ENCODE measurements at places on chromosomes 7 and 10. TPM values are rescaled to one million over a fixed set of nuclear protein-coding genes. Genes with fewer than 3 reads are reported as not detected.
A peak's percentile ranks its signal among the peaks of the same experiment; 100 is the strongest.

DNA sequence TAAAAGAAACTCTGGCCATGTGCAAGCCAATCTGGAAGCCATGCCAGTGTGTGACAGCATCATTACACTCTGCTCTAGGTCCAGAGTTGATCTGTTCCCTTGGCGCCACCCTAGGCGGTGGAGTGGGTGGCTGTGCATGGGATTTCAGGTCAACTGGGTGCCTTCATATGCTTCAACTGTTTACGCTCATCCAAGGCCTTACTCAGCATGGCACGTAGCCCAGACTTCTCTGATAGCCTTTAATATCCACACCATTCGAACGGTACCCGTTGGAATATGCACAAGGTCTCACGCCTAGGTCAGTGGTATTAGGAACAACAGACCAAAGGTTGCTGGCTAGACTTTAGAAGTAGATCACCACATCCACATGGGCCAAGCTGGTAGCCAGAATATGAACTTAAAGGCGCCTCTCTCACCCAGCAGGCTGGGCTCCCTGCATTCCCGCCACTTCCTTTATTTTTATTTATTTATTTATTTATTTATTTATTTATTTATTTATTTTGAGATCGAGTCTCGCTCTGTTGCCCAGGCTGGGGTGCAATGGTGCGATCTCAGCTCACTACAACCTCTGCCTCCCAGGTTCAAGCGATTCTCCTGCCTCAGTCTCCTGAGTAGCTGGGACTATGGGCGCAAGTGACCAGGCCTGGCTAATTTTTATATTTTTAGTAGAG, 18.7 kb upstream of the ACHE start:
- H3K4me3 ChIP-seq = no peak overlapping the region
- no peak for DNase-seq
- no peak overlapping the region for H3K27ac ChIP-seq
- no peaks in the 10 kb centered on the region for H3K27me3 ChIP-seq
- H3K36me3 ChIP-seq = no peaks in the 10 kb centered on the region

The FAM131B gene
- total RNA-seq = 24.0 TPM

DNA sequence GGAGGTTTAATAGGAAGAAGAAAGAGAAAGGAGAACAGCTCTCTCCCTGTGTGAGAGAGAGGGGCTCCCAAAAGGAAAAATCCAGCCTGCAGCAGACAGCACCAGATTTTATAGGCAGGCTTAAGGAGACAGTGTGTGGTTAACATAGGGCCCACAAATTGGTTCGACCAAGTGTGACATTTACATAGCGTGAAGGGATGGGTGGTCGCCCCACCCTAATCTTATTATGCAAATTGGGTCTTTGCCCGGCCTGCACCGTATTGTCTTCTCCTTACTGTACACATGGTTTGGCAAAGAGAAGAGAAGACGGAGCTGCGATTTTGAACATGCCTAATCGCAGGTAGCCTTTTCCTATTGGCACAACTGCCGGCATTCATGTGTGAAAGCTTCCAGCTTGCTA, 756.3 kb downstream of the NXPH1 start:
- no peaks in the 10 kb centered on the region for H3K36me3 ChIP-seq
- no peaks in the 10 kb centered on the region for H3K27me3 ChIP-seq
- H3K27ac ChIP-seq = peak overlapping the region; percentile 5
- no peak overlapping the region for H3K4me3 ChIP-seq
- peaks cover 5% of the 10 kb centered on the region for H3K4me1 ChIP-seq

GRCh38 chr7:74051193-74051592, 23.2 kb downstream of the ELN start:
- peaks cover 13% of the 10 kb centered on the region for H3K4me1 ChIP-seq
- H3K4me3 ChIP-seq = no peak overlapping the region
- DNase-seq = no peak
- no peak overlapping the region for H3K27ac ChIP-seq
- no peaks in the 10 kb centered on the region for H3K36me3 ChIP-seq

The C10orf62 gene
- total RNA-seq = not detected

DNA sequence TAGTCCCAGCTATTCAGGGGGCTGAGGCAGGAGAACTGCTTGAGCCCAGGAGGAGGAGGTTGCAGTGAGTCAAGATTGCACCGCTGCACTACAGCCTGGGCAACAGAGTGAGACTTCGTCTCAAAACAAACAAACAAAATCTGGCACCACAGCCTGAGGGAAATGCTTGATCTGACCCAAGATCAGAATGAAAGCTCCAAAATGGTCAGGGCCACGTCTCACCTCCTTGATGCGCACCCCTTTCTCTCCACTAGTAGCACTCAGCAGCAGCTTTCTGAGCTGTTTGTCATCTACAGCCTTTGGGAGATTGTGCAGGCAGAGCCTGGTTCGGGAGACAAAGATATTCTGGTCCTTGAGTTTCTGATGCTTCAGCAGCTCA, 22.7 kb downstream of the RBM28 start:
- DNase-seq = no peak
- H3K4me1 ChIP-seq = no peaks in the 10 kb centered on the region
- no peaks in the 10 kb centered on the region for H3K27me3 ChIP-seq
- H3K4me3 ChIP-seq = no peak overlapping the region
- H3K36me3 ChIP-seq = peaks cover 70% of the 10 kb centered on the region
- H3K27ac ChIP-seq = no peak overlapping the region

DNA sequence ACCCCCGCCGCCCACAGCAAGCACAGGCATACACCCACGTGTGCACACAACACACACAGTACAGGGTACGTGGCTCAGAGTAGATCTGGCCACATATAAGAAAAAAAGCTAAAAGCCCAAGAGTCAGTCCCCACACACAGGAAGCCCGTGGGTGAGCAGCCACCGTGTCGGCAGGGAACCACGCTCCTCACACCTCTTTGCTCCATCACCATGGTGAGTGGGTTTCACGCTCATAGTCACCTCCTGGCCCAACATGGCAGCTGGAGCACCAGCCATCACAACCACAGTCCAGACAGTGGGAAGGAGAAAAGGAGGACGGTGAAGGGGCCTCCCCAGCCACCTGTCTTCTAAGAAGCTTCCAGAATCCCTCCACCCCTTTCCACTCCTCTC, 76.0 kb upstream of the PDGFA start:
- no peak overlapping the region for H3K27ac ChIP-seq
- peaks cover 7% of the 10 kb centered on the region for H3K36me3 ChIP-seq
- H3K4me3 ChIP-seq = no peak overlapping the region
- H3K4me1 ChIP-seq = no peaks in the 10 kb centered on the region
- no peaks in the 10 kb centered on the region for H3K27me3 ChIP-seq

GRCh38 chr7:75762350-75762917, 9.6 kb downstream of the CCL26 start:
- no peaks in the 10 kb centered on the region for H3K36me3 ChIP-seq
- DNase-seq = no peak
- peak overlapping the region; percentile 22 for H3K27ac ChIP-seq
- H3K27me3 ChIP-seq = no peaks in the 10 kb centered on the region

The ACHE gene
- total RNA-seq = 7.7 TPM

DNA sequence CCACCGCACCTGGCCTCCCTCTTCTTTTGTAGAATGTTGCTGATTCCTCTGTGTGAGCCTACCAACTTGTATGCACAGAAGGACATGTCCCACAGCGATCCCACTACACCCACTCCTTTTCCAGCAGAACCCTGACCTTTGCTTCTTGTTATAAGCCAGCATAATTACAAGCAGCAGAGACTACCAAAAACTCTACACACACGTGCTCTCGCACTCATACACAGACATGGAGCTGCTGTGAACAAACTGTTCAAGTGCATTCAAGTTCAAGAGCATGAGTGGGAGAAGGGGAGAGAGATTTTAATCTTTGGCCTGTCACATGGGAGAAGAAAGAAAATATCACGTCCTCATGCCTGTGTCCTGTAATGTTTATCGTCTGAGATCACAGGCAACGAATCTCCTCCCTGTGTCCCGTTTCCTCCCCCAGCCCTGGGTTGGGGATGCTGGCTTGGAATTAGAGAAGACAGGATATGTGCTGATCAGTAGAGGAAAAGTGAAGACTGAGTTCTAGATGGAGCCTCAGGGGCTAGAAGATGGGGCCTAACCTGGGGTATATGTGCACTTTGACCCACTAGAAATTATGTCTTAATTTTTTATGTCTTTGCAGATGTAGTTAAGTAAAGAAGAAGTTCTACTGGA, 79.6 kb downstream of the NHLRC2 start:
- no peaks in the 10 kb centered on the region for H3K36me3 ChIP-seq
- no peak for DNase-seq
- 0 out of 2 replicates have a peak, but pooled peaks cover 3% of the 10 kb centered on the region for H3K4me1 ChIP-seq

The RAMP3 gene
- 0.85 TPM for total RNA-seq

DNA sequence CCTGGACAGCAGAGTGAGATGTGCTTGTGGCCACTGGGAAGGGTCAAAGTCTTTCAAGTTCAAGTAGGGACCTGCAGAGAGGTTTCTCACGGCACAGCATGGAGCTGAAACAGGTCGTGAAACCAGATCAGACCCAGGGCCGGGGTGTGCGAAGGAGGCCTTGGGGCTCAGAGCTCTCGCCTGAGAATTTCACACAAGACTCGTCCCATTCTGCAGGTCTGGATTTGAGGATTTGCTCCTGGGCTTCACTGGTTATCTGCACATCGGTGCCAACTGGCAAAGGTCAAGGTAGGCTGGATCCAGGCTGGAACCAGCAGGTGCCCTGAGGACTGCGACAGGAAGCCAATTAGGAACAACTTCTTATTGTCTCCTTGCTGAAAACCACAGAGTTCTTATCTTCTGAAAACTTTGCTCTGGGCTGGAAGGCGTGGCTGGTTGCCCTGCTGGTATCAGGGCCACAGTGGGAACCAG, 24.0 kb upstream of the GTF2I start:
- no peaks in the 10 kb centered on the region for H3K36me3 ChIP-seq
- H3K27ac ChIP-seq = 0 out of 2 replicates have a peak overlapping the region, but pooled peaks have one; percentile 32
- no peak overlapping the region for H3K4me3 ChIP-seq
- DNase-seq = no peak
- H3K4me1 ChIP-seq = 0 out of 2 replicates have a peak, but pooled peaks cover 2% of the 10 kb centered on the region
- no peaks in the 10 kb centered on the region for H3K27me3 ChIP-seq

DNA sequence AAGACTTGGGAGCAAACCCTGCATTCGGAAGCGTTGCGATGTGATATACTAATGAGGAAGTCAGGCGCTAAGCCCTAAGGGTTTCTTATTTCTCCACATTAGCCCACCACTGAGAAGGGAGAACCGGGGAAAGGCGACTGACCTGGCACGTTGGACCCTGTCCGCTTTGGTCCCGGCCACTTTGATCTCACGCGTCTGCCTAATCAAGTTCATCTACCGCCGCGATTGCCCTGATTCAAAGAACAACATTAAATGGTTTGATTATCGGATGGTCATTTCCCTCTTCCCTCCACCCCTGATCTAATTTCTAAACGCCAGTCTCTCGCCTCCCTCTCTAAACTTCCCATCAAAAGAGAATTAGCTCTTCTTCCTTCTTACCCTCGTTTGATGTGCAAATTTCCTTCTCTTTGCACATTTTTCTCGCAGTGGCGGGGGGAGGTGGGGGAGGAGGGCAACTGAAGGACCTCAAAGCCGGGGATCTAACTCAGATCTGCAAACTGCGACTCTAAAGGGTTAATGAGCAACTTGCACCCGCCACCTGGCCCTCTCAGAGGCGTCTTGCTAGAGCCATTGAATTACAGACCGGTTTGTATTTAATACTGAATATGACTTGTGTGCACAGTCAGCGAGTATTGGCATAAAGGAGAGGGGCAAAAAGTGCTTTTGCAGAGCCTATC, 687 bp upstream of the DKK1 start:
- H3K4me1 ChIP-seq = peaks cover 18% of the 10 kb centered on the region
- H3K4me3 ChIP-seq = peak overlapping the region; percentile 85
- peak; percentile 48 for DNase-seq
- no peaks in the 10 kb centered on the region for H3K36me3 ChIP-seq
- no peak overlapping the region for H3K27ac ChIP-seq
- H3K27me3 ChIP-seq = peaks cover 96% of the 10 kb centered on the region

GRCh38 chr10:122565766-122566206, 5.2 kb downstream of the DMBT1 start:
- H3K36me3 ChIP-seq = no peaks in the 10 kb centered on the region
- H3K4me3 ChIP-seq = no peak overlapping the region
- H3K4me1 ChIP-seq = peaks cover 9% of the 10 kb centered on the region
- no peak overlapping the region for H3K27ac ChIP-seq
- peaks cover 5% of the 10 kb centered on the region for H3K27me3 ChIP-seq

- DNase-seq = no peak
- H3K27ac ChIP-seq = no peak overlapping the region
- H3K4me1 ChIP-seq = peaks cover 3% of the 10 kb centered on the region
- H3K27me3 ChIP-seq = no peaks in the 10 kb centered on the region
- no peaks in the 10 kb centered on the region for H3K36me3 ChIP-seq
Measured at GRCh38 chr10:74887614-74888284, 61.3 kb downstream of the KAT6B start.

DNA sequence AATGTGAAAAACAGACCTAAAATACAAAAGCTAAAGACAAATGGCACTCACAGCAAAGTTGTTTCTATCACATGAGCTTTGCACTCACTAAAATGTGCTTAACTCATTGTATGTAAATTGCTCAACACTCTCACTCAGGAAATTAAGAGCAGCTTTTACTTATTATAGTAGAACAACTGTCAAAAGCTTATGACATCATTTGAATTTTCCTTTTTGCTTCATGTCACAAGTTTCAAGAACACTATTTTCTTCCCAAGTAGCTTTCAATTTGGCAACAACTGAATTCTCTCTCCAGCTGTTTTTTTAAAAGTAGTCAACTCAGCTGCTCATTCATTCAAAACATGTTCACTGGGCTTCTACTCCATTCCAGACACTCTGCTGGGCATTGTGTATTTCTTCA, 46.9 kb downstream of the ATE1 start:
- H3K4me3 ChIP-seq = no peak overlapping the region
- H3K27ac ChIP-seq = no peak overlapping the region
- peaks cover 12% of the 10 kb centered on the region for H3K36me3 ChIP-seq
- no peak for DNase-seq

The AKR1E2 gene
- 5.4 TPM for total RNA-seq

The TMEM270 gene
- total RNA-seq = not detected

- DNase-seq = no peak
- H3K36me3 ChIP-seq = no peaks in the 10 kb centered on the region
- peak overlapping the region; percentile 84 for H3K4me3 ChIP-seq
- H3K27ac ChIP-seq = peak overlapping the region; percentile 83
- peaks cover 17% of the 10 kb centered on the region for H3K4me1 ChIP-seq
- H3K27me3 ChIP-seq = peaks cover 17% of the 10 kb centered on the region
Measured at GRCh38 chr7:12210179-12211053, 678 bp upstream of the TMEM106B start.

DNA sequence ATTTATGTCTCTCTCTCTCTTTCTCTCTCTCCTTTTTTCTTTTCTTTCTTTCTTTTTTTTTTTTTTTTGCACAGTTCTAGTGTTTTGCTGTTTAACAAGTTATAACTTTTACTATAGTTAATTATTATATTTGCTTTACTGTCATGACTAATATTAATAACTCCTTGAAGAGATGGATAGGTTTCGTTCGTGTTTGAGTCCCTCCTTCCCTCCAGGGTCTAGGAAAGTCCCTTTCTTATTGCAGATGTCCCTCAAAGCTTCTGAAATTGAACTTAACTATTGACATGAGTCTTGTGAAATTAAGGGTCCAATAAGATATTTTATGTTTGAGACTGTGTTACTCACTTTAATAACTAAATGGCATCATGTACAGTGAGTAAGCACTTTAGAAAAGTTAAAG, 131.4 kb downstream of the PLXDC2 start:
- H3K36me3 ChIP-seq = peaks cover 21% of the 10 kb centered on the region
- DNase-seq = no peak
- no peak overlapping the region for H3K4me3 ChIP-seq
- H3K4me1 ChIP-seq = peaks cover 18% of the 10 kb centered on the region
- no peak overlapping the region for H3K27ac ChIP-seq

The HYAL4 gene
- total RNA-seq = not detected

- no peak for DNase-seq
- peak overlapping the region; percentile 89 for H3K4me3 ChIP-seq
- H3K27me3 ChIP-seq = peaks cover 14% of the 10 kb centered on the region
- H3K27ac ChIP-seq = no peak overlapping the region
- H3K36me3 ChIP-seq = peaks cover 2% of the 10 kb centered on the region
Measured at GRCh38 chr10:110496553-110497437, 912 bp upstream of the DUSP5 start.
